ENCODE measurements at places on chromosomes 4 and X. TPM values are rescaled to one million over a fixed set of nuclear protein-coding genes. Genes with fewer than 3 reads are reported as not detected.

DNA sequence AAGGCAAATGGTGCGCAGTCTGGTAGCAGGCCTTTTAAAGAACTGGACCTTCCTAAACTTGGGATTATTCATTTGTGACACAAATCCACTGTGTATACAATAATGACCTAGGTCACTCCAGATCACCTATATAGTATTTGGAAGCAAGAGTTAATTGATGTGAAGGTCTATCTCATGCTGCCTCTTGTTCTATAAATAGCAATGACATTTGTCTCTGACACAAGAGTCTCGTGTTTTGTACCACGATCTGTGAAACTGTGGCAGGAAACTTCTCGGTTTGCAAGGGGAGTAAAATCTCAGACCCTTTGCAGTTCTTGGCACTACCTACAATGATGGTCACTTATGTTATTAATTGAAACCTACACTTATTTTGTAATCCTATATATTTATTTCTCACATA, 1408.4 kb downstream of the PCDH7 start:
- DNase-seq: no peak

DNA sequence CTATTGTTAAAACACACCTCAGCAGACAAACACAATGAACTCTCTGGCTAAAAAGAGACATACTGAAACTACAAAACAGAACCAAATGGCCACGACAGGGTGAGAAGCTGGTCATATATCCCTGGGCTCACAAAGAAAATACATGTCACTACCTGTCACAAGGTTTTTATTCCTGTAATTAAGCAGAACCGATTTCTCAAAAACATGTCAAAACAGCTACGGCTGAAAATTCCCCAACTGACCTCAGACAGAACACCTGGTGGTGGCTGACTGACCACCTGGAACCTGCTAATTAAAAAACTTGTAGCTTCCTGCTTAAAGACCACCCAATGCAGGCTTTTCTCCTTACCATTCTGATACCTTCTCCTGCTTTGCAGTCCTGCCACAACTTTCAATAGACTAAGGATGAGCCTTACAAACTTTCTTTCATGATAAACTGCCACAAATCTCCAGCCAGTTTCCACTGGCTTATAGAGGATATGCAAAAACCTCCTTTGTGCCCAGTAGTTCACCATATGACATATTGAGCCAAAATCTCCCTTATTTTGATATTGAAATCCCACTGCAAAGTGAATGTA, 571.9 kb downstream of the SPOCK3 start:
- no peak for DNase-seq

The COX7B gene
- 234 TPM for polyA plus RNA-seq

GRCh38 chr4:76546759-76547742, 112.0 kb downstream of the SHROOM3 start:
- no peak for DNase-seq

DNA sequence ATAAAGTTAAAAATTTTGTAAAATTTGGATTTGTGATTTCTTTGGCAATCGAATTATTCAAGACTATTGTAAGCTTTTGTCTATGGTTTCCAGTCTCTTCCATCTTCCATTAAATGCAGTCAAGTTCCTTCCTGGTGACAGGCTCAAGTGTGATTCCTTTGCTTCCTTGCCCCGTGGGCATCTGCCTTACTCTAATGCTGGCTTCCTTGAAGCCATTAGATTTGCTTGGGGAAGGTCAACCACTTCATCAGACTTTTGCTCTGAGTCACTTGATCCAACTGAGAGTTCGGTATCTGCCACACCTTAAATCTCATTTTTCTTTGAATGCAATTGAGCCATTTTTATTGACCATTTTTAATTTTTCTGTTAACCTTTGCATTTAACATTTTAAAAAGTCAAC, 648.8 kb downstream of the SPOCK3 start:
- no peak for DNase-seq

- DNase-seq: no peak
Measured at GRCh38 chrX:79300856-79301255, 66.3 kb downstream of the ITM2A start.

DNA sequence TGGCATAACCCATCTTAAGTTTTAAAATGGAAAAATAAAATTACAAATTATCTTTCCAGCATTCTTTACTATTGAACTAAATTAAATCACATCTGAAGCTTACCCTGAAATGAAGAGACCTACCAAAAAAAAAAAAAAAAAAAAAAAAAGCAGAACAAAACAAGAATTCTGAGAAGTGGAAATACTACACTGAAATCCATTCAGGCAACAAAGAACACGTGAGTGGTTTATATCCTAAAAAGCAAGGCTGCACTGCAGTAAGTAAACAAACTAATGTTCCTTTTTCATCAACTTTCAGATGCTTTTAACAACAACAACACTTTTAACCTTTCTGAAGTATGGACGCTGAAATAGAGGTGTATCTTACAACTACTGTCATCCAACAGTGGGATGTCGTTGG, 7.5 kb downstream of the FRYL start:
- no peak for DNase-seq

DNA sequence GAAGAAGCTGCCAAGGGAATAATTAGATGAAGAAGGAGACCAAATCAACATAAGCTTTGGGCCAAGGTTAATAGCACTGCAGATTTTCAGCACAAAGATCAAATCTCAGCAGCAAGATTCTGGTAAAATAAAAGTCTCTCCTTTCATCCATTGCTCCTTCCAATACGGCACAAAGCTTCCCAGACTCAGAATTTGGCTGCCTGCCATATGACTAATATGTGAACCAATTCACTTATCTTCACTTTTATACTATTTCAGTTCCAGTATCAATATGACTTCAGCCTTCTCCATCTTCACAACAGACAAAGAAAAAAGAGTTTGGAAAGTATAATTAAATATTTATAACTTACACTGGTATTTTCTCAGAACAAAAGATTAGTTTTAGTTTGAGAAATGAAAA, 978.3 kb upstream of the GRID2 start:
- no peak for DNase-seq

- DNase-seq: no peak
Measured at GRCh38 chrX:107805179-107805578, 20.5 kb upstream of the MID2 start.

GRCh38 chr4:166972071-166972470, 262.2 kb downstream of the SPOCK3 start:
- no peak for DNase-seq

- DNase-seq: no peak
Measured at GRCh38 chr4:17027495-17027894, 129.1 kb upstream of the LDB2 start.

DNA sequence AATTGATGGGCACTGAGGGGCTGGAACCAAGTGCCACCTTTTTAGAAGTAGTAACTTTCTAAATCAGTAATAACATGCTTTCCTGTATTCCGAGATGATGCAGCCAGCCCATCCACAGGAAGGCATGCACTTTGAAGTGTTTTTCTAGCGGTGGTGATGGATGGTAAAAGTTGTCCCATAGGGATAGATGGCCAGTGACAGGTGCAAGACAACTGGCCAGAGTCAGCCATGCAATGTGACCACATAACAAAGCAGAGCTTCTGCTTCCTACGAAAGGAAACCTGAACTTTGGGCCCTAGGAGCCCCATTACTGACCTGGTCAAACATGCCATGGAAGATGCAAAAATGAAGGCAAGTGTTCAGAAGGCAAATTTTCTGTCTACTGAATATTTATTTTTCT, 72.3 kb downstream of the NR3C2 start:
- no peak for DNase-seq

GRCh38 chr4:168812806-168813205, 197.2 kb downstream of the CBR4 start:
- no peak for DNase-seq

GRCh38 chr4:22921936-22922335, 229.2 kb downstream of the GBA3 start:
- DNase-seq: no peak

GRCh38 chr4:183503497-183504063, 1.3 kb upstream of the ING2 start:
- DNase-seq: no peak

GRCh38 chrX:24241822-24242648, 71.8 kb downstream of the SUPT20HL2 start:
- DNase-seq: no peak

The SSX4 gene
- polyA plus RNA-seq: not detected
